ENCODE measurements at places on chromosomes 2 and 18.

DNA sequence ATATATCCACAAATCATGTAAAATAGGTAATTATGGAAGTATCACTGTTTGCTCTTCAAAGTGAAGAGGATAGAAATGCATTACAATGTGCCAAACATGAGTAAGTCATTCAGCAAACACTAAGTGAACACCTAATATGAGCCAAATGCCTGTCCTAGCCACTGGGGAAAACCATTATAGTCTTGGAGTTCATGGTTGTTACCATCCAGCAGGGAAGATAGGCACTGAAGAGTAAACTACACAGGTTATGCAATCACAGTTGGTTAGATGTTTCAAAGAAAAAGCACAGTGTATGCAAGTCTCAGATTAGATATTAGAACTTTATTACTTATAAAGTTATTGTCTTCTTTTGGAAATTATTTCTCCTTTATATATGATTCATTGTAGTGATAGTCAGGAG lies 3.9 kb upstream of the SERPINB2 start:
- no peak for DNase-seq

- DNase-seq = no peak
Observed at GRCh38 chr2:48600204-48600813, 17.3 kb upstream of the GTF2A1L start.

GRCh38 chr2:64023485-64024258 lies 4.4 kb upstream of the VPS54 start:
- no peak for DNase-seq

GRCh38 chr2:127342101-127342500 lies 45.7 kb downstream of the MAP3K2 start:
- no peak for DNase-seq

DNA sequence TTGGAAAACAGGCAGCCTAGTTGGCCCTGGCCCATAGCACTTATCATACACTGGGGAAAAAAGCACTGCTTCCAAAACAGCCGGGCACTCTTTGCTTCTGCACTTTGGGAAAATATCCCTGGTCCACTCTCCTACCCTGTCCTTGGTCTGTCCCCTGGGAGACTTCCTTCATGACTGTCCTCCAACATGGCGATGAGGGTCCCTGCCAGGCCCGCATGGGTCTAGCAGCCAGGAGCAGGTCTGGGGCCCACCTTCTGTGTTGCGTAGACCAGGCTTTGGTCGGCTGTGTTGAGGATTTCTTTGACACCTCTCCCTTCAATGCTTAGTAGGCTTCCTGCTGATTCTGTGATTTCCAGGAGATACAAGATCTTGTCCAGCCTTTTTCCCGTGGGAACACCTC lies 12.2 kb downstream of the KCNF1 start:
- no peak for DNase-seq

DNA sequence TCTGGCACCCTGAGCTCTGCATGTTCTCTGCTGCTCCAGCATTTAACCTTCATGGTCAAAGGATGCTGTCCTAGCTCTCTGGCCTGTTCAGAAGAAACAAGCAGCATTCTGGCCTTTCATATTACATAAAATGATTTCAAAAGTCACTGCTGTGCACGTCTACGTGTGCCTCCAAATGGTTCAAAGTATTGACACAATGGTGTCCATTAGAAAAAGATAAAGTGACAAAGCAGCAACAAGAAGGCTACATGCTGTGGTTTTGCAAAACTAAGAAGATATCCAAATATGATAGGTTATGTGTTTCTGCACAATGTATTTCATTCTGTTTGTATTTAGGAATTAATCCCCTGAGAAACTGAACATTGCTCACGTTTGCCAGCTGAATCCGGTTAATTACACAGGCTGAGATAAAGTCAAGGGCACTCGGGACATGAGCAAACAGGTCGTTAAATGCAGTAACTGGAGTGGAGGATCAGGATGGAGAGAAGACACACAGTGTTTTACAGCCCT lies 258.5 kb downstream of the DOK6 start:
- no peak for DNase-seq

- no peak for DNase-seq
Observed at GRCh38 chr18:35688757-35689156, 107.2 kb downstream of the GALNT1 start.

DNA sequence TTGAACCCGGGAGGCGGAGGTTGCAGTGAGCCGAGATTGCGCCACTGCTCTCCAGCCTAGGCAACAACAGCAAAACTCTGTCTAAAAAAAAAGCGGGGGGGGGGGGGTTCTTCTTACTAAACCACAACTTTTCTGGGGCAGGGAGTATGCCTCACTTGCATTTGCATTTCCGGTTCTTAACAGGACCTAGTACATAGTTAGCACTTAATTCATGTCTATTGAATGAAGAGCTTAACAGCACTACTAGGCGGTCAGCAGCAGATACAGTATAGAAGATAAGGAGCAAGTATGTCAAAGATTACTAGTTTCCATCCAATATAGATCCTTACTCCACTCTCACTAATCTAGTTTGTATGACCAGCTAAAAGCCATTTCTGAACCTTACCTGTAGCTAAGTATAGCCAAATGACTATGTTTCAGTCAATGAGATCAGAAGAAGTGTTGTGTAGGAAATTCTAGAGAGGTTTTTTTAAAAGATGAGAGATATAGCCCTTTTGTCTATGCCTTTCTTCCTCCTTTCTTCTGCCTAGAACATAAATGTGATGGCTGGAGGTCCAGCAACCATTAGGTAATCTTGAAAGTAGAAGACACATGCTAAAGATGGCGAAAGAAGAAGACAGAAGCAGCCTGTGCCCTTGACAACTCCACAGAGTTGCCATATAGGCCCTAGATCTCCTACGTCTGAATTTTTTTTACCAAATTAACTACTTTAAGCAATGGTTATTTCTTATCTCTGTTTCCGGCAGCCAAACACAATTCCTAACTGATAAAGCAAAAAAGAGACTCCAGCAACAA lies 11.3 kb downstream of the HYCC2 start:
- DNase-seq = no peak

- DNase-seq = no peak
Observed at GRCh38 chr2:174729797-174730697, 34.2 kb downstream of the CHRNA1 start.

GRCh38 chr2:145304501-145304900 lies 784.6 kb upstream of the ZEB2 start:
- no peak for DNase-seq

DNA sequence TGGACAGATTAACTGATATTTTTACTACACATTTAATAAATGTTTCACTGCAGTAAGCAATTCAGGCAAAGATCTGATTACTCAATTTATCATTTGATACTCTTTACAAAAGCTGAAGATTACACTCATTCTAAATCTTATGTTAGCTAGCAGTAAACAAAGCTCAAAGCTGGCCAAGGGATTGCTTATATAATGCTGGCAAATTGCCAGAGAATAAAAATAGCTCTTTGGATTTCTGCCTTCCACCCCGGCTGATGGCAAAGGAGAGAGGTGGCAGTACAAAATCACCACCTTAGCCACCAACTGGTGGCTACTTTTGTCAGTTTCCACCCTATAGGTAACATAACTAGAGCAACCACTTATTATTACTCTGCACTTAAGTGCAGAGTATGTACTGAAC lies 320.5 kb downstream of the FSIP2 start:
- no peak for DNase-seq

GRCh38 chr2:1988594-1988993 lies 244.3 kb upstream of the PXDN start:
- DNase-seq = no peak

- DNase-seq = no peak
Observed at GRCh38 chr2:74844752-74845151, 10.8 kb downstream of the HK2 start.

- no peak for DNase-seq
Observed at GRCh38 chr2:196278491-196278911, 107.1 kb upstream of the STK17B start.

- no peak for DNase-seq
Observed at GRCh38 chr18:79934311-79935097, 16.9 kb downstream of the SLC66A2 start.

- no peak for DNase-seq
Observed at GRCh38 chr2:65397122-65397521, 35.3 kb downstream of the SPRED2 start.

GRCh38 chr2:183536290-183536689 lies 412.0 kb downstream of the NUP35 start:
- DNase-seq = no peak

- DNase-seq = no peak
Observed at GRCh38 chr2:238895891-238896600, 48.2 kb downstream of the TWIST2 start.

DNA sequence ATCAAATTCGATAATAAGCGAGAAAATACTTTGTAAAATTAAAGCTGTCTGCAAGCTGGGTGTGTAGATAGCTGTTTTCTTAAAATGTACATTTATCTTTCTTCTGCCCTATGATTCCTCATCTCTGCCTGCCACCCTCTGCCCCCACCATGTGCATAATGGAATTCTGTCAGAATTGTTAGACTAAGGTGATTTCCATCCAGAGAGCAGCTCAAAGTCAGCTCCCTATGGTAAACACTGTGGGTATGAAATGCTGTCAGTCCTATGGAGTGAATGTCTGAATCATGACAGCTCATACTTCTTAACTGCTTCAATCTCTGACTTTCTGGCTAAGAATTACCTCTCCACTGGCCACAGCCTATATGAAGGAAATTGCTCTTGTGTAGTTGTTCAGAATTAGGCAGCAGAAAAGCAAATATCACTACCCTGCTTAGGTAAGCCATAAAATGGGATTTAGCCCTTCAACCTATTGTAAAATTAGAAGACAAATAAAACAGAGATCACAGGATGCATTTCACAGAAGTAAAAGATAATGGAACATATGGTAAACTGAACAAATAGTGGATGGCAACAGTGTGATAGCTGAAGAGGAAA lies 137.7 kb downstream of the CD8B2 start:
- DNase-seq = no peak

DNA sequence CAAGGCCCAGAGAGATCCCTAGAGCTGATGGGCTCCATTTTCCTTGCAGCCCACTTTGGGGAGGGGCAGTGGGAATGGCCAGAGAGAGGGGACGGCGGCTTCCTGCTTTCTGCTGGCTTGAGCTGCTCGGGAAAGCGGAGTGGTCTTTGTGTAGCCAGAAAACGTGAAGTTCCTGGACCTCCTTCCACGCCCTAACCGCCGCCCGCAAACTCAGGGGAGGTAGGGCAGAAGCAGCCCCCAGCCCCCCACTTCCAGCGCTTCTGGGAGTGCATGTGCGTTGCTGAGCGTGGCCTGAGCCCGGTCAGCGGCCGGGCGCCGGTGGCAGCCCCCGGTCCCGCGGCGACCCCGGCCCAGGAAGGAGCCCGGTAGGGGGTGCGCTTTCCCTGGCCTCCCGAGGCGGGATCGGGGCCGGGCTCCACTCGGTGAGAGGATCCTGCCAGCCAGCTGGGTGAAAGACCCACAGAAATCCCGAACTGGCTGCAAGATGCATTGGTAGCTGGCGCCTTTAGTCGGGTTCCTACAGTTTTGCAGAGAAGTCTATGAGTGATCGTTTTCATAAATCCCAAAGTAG lies 25.3 kb upstream of the BOD1L2 start:
- DNase-seq = no peak

DNA sequence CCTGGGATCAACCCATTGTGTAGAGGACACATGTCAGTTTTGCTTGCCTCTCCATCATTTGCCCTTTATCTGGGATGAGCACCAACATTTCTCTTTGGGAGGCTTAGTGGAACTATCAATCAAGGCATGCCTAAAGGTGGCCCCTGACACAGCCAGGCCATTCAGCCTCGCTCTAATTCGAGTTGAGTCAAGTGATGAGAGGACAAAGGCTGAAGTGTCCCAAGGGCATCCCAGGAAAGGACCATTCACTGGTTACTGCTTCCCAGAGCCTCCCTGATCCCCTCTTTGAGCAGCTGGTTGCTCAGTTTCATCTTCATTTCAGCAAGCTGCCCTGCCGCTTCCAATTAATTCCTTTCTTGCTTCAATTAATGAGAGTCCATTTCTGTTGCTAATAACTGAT lies 63.5 kb downstream of the DNER start:
- DNase-seq = no peak

DNA sequence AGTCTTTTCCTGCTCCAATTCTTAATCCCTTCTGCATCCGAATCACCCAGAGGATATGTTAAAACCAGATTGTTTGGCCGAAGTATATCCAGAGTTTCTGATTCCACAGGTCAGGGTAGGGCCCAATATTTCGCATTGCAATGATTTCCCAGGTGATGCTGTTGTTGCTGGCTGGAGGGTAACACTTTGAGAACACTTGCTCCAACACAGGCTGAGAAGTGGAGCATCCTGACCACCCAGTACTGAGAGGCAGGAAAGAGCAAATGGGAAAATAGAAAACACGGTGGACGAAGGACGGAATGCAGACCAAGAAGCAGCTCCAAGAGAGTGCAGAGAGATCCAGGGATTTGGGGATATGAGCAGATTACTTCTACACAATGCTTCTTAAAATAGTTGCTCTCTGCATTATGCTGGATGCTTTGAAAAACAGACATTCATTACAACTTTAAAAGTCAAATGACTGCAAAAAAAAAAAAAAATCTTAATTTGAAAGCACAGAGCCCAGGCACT lies 362.2 kb upstream of the SLC14A2 start:
- no peak for DNase-seq

GRCh38 chr2:167215595-167215994 lies 327.3 kb downstream of the XIRP2 start:
- DNase-seq = no peak

DNA sequence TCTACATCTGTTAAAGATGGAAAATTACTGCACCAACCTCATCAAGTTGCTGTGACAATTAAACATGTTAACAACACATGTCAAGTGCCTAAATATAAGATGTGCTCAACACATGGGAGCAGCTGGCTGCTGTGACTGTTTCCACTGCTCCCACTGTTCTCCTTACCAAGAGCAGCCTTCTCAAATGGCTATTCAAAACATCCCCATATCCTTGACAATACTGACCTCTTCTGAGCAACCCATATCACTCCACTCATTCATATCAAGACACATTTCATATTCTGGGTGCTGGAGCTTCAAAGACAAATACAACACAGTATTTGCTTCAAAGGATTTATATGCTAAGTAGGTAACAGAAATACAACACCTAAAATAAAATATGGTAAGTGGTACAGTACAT lies 60.3 kb downstream of the PIAS2 start:
- no peak for DNase-seq

- DNase-seq = no peak
Observed at GRCh38 chr2:6771634-6772611, 93.8 kb downstream of the CMPK2 start.

- no peak for DNase-seq
Observed at GRCh38 chr2:134259571-134259970, 5.7 kb downstream of the MGAT5 start.

- DNase-seq = no peak
Observed at GRCh38 chr18:79484661-79485621, 89.2 kb downstream of the NFATC1 start.

DNA sequence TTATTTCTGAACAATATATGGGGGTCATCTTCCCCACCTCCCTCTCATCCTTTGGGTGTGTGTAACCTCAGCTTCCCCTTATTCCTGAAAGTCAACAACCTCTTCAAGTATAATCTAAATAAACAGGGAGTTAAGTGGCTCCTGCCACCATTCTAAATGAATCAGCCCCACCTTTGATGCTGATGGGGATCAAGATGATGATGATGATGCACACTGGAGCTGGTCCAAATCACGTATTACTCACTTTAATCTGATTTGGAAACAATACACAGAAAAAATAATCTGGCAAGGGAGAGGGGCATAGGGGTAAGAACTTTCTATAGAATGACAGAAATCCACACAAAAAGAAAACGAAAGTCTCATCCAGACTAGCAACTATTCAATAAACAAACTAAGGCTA lies 7.1 kb downstream of the ACVR1 start:
- DNase-seq = no peak

Measured in effector memory CD8-positive, alpha-beta T cell (primary cell).